ENCODE measurements at places on chromosomes 4 and X.

DNA sequence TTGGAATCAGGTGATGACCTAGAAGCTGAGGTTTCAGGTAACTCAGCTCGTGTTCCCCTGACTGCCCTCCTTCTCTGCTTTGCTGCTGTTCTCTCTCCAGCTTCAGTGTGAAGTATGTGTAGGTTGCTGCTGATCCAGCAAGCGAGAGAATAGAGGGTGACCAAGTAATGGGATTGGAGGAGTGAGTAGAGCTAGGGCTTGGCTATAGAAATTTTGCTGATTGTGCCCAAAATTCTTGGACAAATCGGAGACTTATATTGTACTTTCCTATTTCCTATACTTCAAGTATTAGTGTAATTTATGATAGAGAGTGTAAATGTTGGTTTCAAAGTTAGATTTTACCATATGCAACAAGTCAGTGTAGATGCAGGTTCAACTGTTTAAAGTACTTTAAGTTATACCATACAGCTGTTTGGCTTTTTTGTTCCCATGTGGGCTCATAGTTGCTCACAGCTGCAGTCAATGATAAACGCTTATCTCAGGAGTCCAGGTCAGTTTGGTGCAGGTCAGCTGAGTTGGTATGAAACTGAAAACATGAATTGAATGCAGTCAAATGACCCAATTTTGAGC is 48.0 kb downstream of the RAPGEF2 start:
- no peak for DNase-seq

GRCh38 chrX:129522184-129523078 is 859 bp downstream of the SMARCA1 start:
- DNase-seq: no peak

DNA sequence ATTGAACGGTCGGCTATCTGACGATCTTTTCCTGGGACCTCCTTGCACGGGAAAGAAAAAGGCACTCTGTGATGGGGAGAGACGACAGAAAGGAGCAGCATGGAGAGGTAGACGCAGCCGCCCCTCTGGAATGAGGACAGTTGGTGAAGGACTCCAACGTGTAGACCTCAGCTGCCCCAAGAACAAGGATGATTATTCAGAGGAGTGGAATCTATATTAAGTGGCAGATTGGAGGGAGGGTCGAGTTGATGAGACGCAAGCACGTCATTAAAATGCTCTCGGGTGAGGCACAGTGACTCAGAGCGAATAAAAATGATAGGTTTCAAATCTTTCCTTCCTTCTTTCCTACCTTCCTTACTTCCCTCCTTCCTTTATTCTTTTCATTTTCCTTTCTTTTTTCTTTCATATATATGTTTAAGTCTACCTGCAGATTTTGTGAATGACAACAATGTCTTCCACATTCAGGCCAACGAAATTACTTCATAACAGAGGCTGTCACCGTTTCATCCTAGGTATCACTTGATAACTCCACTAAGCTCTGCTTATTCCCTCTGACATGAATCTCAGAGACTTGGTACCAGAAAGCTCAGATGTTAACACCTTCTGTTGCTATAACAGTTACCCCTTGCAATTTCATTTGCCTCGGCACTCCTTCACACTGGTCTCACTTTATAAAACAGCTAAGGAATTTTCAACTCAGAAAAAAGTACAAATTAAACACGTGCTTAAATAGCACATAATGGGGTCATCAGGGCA is 110.0 kb upstream of the PPARGC1A start:
- no peak for DNase-seq

DNA sequence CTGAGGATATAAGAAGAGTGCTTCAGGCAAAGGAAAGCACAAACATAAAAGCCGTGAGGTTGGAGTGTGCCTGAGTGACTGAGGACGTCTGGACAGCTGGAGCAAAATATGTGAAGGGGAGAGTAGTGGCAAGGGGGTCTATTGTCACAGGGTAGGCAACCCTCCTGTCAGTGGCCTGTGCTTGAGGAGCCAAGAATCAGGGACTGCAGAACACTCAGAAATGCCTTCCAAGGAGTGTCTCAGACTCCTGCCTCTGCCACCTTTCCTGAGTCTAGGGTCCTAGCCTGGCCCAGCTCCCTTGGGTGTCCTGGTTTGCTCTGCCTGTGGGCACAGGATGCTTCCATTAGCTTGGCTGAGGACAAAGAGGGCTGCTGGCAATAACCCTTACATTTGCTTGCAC is 152.5 kb upstream of the PJA1 start:
- no peak for DNase-seq
